ENCODE measurements at places on chromosomes 5 and 9.

DNA sequence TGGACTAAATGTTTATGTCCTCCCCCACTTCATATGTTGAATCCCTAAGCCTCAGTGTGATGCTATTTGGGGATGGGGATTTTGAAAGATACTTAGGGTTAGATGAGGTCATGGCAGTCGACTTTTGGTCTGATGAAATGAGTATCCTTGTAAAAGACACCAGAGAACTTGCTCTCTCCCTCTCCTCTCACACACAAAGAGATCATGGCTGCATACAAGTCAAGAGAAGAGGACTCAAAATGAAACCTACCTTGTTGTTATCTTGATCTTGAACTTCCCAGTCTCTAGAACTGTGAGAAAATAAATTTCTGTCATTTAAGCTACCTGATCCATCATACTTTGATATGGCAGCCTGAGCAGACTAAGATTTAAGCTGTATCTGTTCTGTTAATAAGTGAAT lies 144.0 kb upstream of the HAPLN1 start:
- no peak for DNase-seq

DNA sequence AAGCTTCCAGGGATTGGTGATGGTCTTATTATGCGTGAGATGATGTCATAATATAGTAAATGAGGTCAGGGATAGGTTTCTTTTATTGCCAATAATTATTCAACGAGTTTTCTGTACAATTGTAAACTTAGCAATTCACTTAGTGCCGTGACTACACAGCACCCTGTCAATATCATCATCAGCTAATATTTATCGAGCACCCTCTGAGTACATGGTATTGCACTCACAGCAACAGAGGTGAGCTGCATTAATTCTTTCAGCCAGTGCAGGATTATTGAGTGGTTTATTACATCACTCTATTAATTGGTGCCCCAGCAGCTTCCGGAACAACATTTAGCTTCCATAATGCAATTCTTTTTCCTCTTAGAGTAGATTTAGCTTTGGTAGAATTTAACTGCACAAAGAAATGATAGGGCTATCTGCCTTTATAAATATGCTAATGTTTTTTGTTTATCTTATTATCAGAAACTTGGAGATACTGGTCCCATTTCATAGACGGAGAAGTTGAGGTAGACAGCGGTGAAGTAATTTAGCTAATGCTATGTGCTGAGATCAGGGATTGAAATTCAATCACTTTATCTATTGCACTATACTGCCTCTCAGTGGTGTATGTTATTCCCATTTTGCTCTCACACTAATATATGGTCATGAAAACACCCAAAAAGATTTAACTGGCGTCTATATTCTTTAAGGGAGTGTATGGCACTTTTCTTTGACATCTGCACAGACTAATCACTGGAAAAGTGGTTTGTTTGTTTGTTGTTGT lies 726.1 kb upstream of the WWC1 start:
- no peak for DNase-seq

- peak; percentile 80 for DNase-seq
These were observed 243.0 kb upstream of the PTGER4 start for GRCh38 chr5:40436535-40437237.

- no peak for DNase-seq
These were observed 373.8 kb downstream of the NDUFS4 start for GRCh38 chr5:53934151-53934820.

GRCh38 chr9:77453825-77454647 lies 194.1 kb downstream of the GNA14 start:
- no peak for DNase-seq

GRCh38 chr5:137399911-137400310 lies 99.2 kb downstream of the SPOCK1 start:
- no peak for DNase-seq

DNA sequence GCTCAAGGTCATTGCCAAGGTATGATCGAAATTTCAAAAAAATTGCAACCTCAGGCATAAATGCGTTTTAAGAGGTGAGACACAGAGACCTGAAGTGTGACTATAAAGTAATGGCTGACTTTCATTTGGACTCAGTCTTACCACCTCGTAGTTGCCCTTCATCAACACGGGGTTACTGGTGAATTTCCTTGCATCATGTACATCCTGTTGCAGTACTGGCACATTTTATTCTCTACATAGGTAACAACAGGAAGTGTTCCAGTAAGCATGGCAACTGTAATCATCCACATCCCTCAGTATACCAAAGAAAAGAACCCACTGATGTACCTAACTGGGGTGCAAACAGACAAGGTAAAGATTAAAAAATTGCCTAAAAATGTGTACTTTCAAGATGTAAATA lies 29.3 kb downstream of the MOCS2 start:
- DNase-seq, result peak; percentile 38

DNA sequence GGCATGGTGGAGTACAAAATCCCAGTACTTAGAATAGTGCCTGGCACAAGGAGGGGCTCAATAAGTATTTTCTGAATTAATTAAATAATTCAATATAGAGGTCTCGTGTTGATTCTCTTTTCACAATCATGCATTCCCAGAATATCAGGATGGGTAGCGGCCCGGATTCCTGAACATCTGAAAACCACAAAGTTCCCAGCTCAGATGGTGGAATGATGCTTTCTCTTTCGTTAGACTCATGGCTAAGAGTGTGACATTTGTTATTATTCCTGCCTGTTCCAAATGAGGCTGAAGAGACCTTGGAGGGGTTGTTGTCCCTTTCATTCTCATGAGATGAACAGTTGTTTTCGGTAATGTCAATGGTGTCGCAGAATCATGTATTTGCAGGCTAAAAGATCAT lies 95.4 kb upstream of the LIFR start:
- no peak for DNase-seq
